Stimulated activated CD8-positive, alpha-beta memory T cell treated with anti-CD3 and anti-CD28 coated beads, Interleukin-15, amount 100 ng/mL, for 48 hours (primary cell): ENCODE measurements at places on chromosomes 6 and 20.

DNA sequence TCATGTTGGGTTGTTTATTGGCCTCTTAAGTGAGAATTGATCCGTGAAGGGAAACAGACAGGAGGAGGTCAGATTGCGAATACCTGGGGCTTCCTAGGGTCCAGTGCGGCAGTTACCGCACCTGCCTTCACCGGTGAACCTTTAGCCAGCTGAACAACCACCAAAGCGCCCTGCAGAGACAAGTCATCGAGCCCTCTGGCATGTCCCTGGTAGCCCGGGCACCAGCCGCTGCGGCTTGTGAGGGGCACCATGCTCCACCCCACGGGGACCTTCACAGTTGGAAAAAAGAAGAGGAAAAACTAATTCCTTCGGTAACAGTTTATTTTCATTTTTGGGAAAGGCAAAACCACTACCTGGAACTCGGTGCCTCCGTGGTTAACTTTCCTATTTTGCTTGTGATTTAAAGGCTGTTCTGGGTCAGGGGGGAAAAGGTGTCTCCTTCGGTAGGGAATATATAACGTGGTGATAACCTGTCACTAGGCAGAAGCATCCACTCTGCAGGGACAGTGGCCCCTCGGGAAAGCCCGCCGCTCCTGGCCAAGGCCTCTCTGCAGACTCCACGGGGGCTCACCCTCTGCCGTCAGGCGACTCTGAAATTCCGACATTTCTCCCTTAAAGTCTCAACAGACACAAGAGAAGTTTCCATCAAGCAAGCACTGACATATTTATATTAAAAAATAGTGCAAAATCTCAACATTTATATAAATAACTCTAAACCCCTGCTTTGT, 30.7 kb upstream of the ZBP1 start:
- no peak for DNase-seq

- DNase-seq = no peak
Measured at GRCh38 chr6:36018339-36018738, 6.1 kb downstream of the SLC26A8 start.

GRCh38 chr6:22146678-22146930, 150.2 kb downstream of the PRL start:
- no peak for DNase-seq

GRCh38 chr20:44601236-44601671, 18.9 kb downstream of the PKIG start:
- DNase-seq = no peak
